ENCODE measurements at places on chromosomes 12 and 14. TPM values are rescaled to one million over a fixed set of nuclear protein-coding genes. Genes with fewer than 3 reads are reported as not detected.
A peak's percentile ranks its signal among the peaks of the same experiment; 100 is the strongest.

PLEKHG3 gene
- total RNA-seq = 66.9 TPM

PLA2G1B gene
- total RNA-seq = not detected

PLEKHG7 gene
- 1.6 TPM for total RNA-seq

C2CD5 gene
- 51.1 TPM for total RNA-seq

UNC79 gene
- total RNA-seq = 0.21 TPM

LMNTD1 gene
- not detected for total RNA-seq

C12orf54 gene
- total RNA-seq = not detected

SIRT4 gene
- total RNA-seq = 5.7 TPM

- H3K4me1 ChIP-seq = no peaks in the 10 kb centered on the region
- no peaks in the 10 kb centered on the region for H3K27me3 ChIP-seq
- H3K27ac ChIP-seq = no peak overlapping the region
These were observed 167.1 kb downstream of the PIK3C2G start for GRCh38 chr12:18428416-18428815.

GRCh38 chr12:53096759-53097158, 708 bp upstream of the IGFBP6 start:
- H3K4me1 ChIP-seq = peaks cover 22% of the 10 kb centered on the region
- peak overlapping the region; percentile 49 for H3K27ac ChIP-seq
- DNase-seq = no peak
- H3K4me3 ChIP-seq = peak overlapping the region; percentile 85
- no peaks in the 10 kb centered on the region for H3K27me3 ChIP-seq
- H3K36me3 ChIP-seq = peaks cover 17% of the 10 kb centered on the region

- no peak for DNase-seq
- H3K27ac ChIP-seq = no peak overlapping the region
- H3K27me3 ChIP-seq = no peaks in the 10 kb centered on the region
- H3K4me1 ChIP-seq = peaks cover 14% of the 10 kb centered on the region
These were observed 11.3 kb downstream of the PHLDA1 start for GRCh38 chr12:76020281-76020680.
